ENCODE measurements at places on chromosomes 13 and 19.

DNA sequence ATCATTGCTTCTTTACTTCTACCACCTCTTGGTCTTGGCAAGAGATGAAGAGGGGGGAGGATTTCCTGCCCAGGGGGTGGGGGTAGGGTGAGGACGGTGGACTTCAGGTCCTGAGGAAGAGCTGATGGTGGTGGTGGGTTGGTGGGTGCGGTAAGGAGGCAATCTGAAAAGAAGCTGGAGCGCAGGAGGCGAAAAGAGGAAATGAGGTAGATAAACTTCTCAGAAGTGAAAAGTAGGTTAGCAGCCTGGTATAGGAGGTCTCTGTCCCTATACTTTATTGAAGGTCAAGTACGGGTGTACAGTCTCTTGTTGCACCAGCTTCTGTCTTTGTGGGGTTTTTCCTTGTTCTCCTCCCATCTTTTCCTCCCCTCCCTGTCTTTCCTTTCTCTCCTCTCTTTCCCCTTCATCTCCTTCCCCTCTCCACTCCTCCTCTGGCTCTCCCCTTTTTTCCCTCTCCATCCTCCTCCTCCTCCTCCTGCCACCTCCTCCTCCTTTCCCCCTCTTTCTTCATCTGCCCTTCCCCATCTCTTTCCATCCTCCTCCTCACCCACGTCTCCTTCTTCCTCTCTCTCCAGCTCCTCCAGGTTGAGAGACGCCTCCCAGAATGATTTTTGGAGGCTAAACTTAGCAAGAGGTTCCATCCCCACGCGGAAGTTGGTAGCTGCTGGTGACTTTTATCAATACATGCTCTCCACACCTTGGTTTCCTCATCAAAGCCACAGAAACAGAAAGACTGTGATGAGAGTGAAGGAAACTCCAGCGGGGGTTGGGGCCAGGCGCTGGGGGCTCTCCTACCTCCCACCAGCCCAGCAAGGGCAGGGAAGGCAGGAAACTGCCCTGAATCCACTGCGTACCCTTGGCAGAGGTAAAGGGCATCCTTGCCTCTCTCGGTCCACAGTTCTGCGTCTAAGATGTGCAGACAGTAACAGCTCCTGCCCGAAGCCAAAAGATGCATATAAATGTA lies 15.3 kb downstream of the TNFSF14 start:
- peak; percentile 50 for DNase-seq

- no peak for DNase-seq
These were observed 149.0 kb downstream of the LMO7 start for GRCh38 chr13:75785130-75785529.

DNA sequence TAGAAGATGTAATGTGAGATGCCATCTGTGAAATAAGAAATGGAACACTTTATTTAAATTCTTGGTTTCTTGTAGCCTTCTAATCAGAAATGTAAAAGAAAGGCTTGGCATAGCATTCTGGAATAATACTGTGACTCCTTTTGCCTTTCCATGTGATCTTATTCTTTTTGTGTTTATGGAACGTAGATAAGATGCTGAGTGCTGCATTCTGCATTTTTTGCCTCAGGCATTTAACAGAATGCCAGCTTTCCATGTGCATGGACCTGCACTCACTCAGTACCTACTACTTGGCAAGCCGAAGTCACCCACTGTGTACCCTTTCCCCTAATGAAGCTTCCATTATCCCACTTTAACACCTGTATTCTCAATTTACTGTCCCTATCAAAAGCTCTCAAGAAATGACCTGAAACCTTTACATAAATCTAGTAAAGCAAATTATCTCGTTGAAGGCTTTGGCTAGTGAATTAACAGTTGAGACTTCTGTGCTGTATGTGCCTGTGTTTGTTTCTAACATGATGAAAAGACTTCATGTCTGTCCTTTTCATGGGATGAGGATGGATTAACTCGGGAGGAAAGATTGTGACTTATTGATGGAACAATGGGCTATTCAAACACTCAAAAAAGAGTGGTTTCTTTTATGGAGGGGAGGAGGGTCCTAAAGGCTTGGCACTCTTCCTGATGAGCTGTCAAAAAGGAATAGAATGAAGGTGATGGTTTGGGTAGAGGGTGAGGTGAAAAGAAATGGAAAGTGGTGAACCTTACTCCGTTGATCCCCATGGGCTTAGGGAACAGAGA lies 44.7 kb upstream of the FRY start:
- DNase-seq, result no peak

GRCh38 chr19:13176345-13176744 lies 26.1 kb downstream of the IER2 start:
- no peak for DNase-seq

DNA sequence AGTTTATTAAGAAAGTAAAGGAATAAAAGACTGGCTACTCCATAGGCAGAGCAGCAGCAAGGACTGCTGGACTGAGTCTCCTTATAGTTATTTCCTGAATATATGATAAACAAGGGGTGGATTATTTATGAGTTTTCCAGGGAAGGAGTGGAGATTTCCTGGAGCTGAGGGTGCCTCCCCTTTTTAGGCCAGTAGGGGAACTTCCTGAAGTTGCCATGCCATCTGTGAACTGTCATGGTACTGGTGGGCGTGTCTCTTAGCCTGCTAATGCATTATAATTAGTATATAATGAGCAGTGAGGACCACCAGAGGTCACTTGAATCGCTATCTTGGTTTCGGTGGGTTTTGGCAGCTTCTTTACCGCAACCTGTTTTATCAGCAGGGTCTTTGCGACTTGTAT lies 13.5 kb downstream of the ZSCAN5A start:
- DNase-seq, result no peak

DNA sequence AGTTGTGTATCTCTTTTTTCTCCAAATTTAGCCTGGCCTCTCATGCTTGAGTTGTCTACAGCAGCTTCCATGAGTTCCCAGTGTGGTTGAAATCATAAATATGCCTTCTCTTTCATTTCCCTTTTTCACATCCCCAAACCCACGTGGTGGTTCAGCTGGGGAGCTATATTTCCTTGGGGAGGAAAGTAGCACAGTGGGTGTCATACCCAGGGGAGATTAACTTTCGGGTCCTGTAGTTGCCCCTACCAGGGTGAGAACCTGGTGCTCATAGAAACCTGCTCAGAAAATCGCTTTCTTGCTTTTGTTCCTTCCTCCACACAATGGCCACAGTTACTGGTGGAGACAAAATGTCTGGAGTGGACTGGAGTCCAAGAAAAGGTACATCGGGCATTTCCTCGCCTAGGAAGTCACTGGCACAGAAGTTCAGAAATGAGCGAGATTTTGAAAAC lies 7.0 kb upstream of the LILRA4 start:
- DNase-seq, result no peak
